ENCODE measurements at places on chromosomes 4 and X.

DNA sequence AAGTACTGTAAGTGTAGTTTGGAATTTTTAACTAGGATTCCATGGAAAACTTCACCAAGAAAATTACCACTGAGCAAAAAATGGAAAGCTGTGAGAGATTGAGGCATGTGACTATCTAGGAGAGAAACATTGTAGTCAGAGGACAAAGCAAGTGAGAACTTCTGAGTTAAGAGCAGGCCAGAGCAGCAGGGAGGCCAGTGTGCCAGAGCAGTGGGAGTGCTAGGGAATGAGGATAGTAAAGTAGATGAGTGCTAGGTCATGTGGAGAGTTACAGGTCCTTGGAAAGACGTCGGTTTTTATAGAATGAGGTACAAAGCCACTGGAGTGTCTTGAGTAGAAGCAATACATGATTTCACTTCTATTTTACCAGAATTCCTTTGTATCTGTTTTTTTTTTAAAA is 52.7 kb upstream of the FAT4 start:
- DNase-seq = no peak

- DNase-seq = no peak
Measured at GRCh38 chr4:187576751-187577150, 418.8 kb upstream of the ZFP42 start.

DNA sequence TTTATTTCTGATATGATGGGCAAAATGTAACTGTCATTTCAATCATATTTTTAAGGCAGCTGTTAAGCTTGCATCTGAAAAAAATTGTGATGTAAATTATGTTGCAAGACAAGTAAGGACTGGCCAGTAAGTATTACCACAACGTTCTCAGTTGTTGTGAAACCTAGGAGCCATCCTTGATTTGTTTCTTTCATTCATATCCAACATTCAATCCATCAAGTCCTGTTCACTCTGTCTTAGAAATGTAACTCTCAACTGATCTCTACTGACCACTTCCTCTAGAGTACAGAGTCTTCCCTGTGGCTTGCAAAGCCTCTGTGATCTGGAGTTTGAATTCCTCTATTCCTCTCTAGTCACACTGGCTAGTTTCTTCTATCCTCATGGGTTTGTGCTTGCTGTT is 161.4 kb upstream of the MAD2L1 start:
- DNase-seq = no peak

- DNase-seq = no peak
Measured at GRCh38 chr4:184815046-184815877, 10.5 kb downstream of the ACSL1 start.

DNA sequence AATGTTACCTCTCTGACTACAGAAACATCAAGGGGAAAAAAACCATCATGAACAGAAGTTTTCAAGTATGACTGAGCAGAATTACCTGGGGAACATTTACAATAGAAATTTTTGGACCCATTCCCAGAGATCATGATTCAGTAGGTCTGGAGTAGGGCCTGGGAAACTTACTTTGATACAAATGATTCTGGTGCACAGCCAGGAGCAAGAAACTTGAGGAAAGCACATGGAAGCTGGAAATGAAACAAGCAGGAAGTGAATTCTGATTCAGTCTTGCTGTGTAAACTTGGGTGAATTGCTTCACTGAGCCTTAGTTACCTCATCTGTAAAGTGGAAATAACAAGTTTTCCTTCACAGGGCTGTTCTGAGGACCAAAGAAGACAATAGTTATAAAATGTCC is 192.5 kb upstream of the TAPT1 start:
- no peak for DNase-seq

DNA sequence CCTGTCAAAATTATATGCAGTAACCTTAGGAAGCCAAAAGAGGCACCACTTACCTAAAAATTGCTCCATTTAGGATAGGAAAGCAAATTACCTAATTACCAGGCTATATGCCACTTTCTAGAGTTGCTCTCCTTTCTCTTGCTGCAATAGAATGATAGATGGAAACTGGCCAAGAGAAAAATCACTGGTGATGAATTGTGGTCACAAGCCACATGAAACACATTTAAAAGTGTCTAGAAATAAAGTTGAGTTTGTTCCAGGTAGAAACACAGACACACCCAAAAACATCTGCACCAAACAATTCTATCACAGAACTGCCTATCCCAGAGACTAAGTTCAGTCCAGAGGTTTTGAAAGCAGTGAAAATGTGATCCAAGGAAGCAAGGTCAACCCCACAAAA is 337.7 kb downstream of the PCDH19 start:
- DNase-seq = no peak

DNA sequence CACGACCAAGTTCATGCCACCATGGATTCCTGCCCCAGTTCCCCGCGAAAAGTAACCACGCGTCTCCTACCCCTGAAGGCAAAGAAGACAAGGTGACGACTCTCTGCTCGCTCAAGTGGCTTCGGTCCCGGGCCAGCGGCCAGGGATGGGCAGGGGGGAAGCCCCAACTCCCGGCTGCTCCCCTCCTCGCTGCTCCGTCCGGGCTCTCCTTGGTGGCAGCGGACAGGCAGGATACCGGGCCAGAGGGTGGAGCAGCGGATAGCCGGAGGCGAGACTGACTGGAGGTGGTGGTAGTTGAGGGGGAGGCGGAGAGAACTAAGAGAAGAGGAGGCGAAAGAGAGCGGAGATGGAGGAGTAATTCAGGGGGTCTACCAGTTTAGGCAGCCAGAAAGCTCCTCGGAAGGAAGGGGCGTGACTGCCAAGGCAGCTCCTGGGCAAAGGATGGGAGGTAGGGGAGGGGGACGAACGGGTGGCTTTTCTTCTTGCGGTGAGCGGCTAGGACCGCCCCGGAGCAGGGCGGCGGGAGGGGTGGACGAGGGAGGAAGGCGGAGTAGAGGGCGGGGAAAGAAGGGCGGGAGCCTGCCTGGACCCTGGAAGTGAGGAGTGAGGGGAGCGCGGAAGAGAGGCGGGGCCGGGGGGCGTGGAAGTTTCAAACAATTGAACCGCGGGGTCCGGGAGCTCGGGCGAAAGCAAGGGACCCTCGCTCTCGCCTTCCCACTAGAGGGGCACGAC is at the start of gene AMOT:
AMOT (minus strand) TSS at position 450 of the 732 bp plus-strand sequence. CDS start 17,705 bp downstream, outside the sequence.
- peak; percentile 43 for DNase-seq
